ENCODE measurements at places on chromosomes 7 and 10.

DNA sequence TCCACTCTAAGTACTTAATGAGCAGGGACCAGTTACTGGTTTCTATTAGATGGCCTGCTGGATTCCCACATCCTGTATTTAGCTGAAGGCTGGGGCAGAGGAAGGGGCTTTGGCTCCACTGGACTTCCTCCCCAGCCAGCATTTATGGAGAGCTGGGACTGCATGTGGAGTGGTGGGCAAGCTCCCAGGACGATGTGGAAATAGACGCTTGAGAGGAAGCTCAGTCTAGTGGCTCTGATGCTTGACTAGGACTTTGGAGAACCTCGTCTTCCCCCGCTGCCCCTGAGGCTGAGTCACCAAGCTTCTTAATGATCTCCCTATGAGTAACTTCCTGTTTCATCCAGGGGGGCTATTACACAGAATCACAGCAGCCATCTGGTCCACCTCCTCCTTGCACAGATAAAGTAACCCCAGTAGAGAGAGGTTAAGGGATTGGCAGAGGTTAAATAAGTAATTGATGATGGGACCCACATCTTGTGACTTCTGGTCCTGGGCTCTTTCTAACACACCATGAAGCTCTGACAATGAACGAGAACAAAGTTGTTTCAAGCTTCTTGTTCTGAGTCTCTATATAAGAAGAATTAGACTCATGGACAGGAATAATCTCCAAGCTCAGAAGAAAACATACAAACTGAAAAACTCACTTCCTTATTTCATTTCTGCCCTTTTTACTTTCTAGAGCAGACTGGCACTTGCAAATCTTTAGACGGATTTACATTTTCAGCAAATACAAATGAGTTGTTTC lies 126.2 kb downstream of the PRPF18 start:
- no peak for DNase-seq

GRCh38 chr7:147251751-147252325 lies 1135.2 kb downstream of the CNTNAP2 start:
- DNase-seq, result no peak

DNA sequence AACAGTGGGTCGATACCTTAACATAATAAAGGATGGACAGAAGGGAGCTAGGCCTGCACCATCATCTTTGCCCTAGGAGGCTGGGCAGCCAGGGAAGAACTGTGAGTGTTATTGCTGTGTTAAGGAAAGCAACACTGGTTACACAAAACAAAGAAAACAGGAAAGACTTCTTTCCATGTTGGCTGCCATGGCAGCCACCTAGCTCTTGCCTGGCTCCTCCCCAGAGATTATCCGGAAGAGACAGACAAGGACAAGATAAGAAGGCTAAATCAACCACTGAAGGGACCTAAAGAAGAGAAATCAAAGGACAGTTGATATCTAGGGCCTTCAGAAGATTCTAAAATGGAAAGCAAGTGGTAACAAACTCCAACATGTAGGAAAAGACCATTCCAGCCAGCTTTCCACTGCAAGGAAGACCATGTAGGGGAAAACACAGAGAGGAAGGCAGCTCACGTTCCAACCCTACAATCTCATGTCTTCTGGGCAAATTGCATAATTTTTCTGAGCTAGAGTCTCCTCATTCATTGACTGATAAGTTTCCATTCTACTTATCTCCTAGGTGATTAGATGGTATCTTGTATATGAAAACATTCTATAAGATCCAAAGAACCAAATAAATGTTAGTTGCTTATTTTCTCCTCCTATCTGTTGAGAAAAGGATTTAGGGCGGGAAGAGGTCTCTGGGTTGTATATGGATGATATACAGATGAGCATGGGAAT lies 51.2 kb downstream of the SP8 start:
- DNase-seq, result no peak

- DNase-seq, result no peak
Measured at GRCh38 chr10:124906551-124907001, 35.3 kb upstream of the ZRANB1 start.

- no peak for DNase-seq
Measured at GRCh38 chr10:70493660-70494234, 15.2 kb downstream of the PALD1 start.

All from NCI-H2081 treated with DMSO at 0.1 percent for 48 hours (cell line).